ENCODE measurements at places on chromosomes 5 and 9.
A peak's percentile ranks its signal among the peaks of the same experiment; 100 is the strongest.

- no peak for DNase-seq
Measured at GRCh38 chr5:135310328-135310989, 88.6 kb downstream of the MACROH2A1 start.

DNA sequence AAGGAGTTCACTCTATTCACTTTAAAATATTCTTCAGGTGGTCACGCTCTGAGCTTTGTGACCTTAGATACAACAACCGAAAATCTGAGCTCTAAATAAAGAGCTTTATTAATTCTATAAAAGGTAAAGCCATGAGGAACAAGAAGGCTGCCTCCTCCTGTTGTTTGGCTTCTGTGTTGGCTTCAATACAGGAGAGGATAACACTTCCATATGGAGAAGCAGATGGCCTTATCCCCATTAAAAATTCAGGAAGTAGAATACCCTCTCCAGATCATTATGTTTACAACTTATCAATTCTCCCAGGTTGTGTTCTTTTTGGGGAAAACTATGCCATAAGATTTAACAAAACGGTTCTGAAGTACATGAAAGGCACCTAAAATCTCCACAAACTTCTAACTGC is 128.4 kb downstream of the TTC39B start:
- no peak for DNase-seq

DNA sequence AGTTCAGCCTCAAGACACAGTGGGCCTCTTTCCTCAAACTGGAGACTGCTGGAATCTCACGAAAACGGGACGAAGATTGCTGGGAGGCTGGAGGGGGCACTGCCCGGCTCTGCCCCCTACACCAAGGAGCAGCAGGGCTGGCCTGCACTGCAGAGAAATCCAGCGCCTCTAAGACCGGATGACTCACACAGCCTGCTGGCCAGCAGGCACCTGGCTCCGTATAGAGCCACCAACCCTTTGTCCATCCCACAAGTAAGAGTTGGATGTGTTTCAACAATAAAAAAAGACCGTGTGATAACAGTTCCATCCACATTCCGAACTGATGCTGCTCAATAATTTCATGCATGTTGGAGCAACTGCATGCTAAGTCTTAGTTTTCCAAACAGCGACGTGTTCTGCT is 11.5 kb downstream of the CCDC127 start:
- DNase-seq = no peak

DNA sequence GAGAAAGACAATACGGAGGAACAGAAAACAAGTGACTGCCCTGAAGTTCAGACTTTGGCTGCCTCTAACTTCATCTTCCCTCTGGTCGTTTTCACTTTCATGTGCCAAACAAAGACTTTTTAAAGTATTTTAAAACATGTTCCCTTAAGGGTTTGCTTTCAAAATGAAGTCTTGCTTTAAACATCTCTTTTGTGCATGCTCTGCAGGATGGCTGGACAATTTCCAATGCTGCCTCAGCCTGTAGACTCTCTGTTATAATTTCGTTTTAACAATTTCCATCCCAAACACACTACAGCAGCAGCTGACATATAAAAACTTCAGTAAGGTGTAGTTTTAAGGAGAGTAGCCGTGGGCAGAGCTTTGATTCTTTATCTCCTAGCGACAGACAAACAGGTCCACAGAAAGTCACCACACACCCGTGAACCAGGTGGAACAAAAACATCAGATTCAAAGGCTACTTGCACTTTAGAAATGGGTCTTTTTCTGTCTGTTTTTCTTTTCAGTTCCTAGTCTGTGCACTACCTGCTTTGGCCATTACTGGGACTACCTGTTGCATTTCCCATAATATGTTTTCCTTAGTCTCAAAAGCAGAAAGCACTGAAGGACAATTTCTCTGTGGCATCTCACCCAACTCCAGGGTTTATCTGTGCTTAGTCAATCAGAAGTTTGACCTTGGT is 308.9 kb downstream of the DTWD2 start:
- DNase-seq = no peak

DNA sequence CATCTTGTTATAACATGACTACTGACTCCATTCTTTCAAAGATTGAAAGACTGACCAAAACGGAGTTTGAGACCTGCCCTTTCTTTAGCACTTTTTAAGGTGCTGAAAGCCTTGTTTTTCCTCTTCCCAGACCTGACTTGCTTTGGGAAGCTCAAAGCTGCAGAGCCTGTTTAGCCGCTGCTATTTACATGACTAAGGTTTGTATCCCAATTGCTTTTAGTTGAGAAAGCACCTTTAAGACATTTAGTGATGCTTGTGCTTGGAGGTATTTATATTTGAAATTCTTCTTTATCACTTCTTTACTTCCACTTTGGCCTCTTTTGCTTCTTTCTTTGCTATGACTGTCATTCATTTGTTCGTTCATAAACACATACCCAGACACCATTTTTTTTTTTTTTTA is 182.6 kb upstream of the ELL2 start:
- no peak for DNase-seq

DNA sequence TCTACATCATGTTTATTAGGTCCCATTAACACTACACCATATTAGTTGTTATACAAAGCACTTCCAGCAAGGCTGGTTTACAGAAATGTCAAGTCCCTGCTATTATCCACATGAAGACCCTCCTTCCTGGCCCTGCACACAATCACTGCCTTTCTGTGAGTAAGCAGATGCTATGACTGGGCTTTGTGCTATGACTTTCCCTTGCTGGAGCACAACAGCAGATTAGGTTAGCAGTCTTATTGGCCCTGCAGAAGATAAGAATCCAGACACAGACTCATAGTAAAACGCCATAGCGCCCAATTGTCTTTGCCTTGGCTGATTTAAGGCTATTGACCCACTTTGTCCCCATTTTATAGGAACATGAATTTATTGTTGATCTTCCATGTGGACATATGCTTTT is 228.9 kb upstream of the ACTBL2 start:
- DNase-seq = no peak

GRCh38 chr9:130522233-130522808 is 57.1 kb upstream of the FUBP3 start:
- no peak for DNase-seq

- DNase-seq = no peak
Measured at GRCh38 chr5:163205645-163206044, 231.8 kb upstream of the CCNG1 start.

DNA sequence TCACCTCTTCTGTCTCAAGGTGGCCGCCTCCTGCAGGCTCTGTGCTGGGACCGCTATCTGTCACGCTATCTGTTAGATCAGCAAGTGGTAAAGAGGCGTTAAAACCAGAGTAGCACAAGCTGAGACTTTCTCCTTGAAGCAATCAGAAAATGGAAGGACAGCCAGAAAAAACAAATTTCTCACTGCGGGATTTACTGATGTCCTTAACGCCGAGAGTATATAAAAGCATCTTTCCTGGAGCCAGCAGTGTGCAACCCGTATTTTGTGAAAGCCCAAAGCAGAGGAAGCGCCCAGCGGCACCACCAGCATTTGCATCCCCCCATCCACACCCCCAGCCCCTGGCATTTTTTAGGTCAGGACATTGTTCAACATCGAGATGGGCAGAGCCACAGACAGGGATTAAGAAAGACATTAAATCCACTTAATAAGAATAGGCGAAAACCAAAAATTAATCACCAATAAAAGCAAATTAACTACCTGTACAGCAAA is 48.6 kb downstream of the DUSP1 start:
- DNase-seq = no peak

- no peak for DNase-seq
Measured at GRCh38 chr9:112858625-112859147, 32.0 kb downstream of the SLC46A2 start.

GRCh38 chr9:92635760-92636159 is 34.2 kb downstream of the IPPK start:
- no peak for DNase-seq

- DNase-seq = no peak
Measured at GRCh38 chr5:139651043-139651834, 3.1 kb downstream of the CXXC5 start.

GRCh38 chr5:1337489-1338195 is 7.3 kb downstream of the CLPTM1L start:
- DNase-seq = no peak

GRCh38 chr5:78360674-78360923 is 182 bp downstream of the SCAMP1 start:
- DNase-seq = no peak

DNA sequence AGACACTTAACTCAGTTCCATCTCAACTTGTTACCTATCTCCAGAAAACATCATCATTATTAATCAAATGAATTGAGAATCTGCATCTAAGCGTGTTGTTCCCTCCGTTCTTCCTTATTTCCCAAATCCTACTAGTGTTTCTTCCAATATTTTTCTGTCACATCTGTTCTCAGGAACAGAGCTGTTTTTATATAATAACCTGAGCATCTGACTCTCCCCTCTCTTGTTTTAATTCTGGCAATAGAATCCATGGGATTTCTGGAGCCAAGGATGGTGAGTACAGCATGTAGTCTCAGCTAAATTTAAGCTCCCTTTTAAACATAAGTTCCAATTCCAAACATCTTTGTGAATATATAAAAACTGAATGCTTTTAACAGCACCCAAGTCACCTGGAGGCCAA is 558.3 kb downstream of the DTWD2 start:
- DNase-seq = no peak

- DNase-seq = no peak
Measured at GRCh38 chr5:135394095-135394494, 4.9 kb downstream of the MACROH2A1 start.

- no peak for DNase-seq
Measured at GRCh38 chr9:16987026-16987425, 116.6 kb upstream of the BNC2 start.

- DNase-seq = no peak
Measured at GRCh38 chr5:180688330-180689070, 39.1 kb upstream of the FLT4 start.

DNA sequence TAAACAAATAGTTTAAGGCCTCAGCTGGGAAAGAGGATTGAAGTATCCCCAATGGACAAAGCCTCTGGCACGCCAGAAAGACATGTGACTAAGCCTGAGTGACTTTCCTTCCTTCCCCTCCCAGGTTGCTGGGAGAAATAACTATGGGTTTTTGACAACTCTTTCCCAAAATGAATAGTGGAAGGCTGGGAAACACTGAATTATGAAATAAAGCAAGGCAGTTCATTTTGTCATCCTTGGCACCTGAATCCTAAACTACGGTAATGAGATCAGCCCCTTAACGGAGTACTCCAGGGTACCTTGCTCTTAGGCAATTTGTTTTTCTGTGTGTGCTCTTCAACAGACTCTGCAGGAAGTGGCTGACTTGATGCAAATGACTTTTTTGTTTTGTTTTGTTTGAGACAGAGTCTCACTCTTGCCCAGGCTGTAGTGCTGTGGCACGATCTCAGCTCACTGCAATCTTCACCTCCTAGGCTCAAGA is 75.2 kb downstream of the LMNB1 start:
- DNase-seq = no peak

DNA sequence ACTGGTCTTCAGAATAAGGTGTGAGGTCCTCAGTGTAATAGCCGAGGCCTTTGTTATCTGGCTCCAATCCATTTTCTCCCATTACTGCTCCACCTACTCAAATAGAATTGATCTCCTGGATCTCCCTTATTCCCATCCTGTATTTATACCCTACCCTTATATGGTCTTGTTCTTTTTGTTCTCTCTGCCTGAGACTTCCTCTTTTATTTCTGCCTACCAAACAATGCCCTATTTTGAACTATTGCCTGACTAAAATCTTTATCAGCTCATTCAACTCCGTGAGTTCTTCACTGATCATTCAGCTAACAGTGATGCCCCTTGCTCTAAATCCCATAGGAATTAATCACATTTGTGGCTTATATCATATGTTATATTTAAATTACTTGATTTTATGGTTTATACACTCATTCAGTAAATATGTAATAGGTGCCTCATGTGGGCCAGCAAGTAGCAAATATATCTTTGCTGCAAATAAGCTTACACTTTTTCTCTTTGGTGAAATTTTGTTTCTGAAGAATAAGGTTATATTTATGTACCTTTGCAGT is 417.5 kb upstream of the MEF2C start:
- no peak for DNase-seq

DNA sequence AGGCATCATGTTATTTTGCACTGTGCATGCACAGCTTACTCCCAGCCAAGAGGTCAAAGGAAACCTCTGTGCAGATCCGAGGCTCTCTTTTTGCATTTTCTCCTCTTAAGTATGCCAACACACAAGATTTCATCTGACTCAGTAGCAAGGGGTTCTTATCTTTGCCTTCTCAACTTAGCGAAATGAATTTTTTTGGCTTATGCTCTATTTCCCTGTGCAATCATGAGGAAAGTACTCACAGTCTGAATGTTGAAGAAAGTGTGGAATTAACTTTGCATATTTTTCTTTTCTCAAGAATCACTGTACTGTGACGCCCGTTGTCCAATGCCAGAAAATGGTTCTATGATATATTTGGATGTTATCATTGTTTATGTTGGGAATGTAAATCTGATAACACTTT is 173.5 kb upstream of the FBXL7 start:
- no peak for DNase-seq

- no peak for DNase-seq
Measured at GRCh38 chr5:27535031-27535557, 496.7 kb upstream of the CDH9 start.

DNA sequence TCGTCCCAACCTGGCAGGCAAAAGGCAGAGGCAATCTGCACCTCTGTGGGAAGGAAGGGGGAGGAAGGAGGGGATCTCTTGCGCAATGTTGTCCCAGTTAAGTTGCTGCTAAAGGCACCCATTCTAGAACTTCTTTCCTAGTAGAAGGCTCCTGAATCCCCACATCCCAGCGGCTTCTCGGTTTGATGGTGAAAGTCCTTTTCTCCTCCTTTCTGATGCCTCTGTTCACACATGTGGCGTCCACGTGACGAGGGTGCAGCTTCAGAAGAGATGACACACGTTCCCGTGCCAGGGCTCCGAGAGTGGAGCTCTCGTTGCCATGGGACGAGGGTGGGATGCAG is 96.9 kb upstream of the FCN2 start:
- no peak for DNase-seq

GRCh38 chr9:129305246-129305645 is 127.2 kb upstream of the IER5L start:
- no peak for DNase-seq

GRCh38 chr5:131795879-131796792 is 681 bp downstream of the FNIP1 start:
- peak; percentile 38 for DNase-seq

- no peak for DNase-seq
Measured at GRCh38 chr9:87422999-87423398, 74.7 kb upstream of the DAPK1 start.

- no peak for DNase-seq
Measured at GRCh38 chr5:88829054-88829453, 53.9 kb downstream of the MEF2C start.

GRCh38 chr5:172683645-172684471 is 42.8 kb downstream of the NEURL1B start:
- DNase-seq = peak; percentile 63

DNA sequence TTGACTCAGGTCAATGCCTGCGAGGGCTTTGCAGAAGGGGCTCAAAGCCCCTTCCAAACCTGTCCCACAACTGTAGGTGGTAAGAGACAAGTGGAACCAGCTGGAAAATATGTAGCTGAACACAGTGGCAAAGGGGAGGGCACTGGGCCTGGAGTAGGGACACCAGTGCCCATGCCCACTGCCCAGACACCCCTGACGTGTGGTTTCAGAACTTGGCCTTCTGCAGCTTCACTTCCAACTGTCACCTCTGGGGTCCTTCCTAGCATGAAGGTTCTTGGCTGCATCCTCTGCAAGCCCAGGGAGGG is 233.1 kb upstream of the IRX1 start:
- no peak for DNase-seq

GRCh38 chr5:53381-54174 is 38.4 kb upstream of the PLEKHG4B start:
- DNase-seq = no peak

All from effector CD8-positive, alpha-beta T cell (primary cell).